CD4-positive, alpha-beta memory T cell (primary cell): ENCODE measurements at places on chromosomes 7 and 10. TPM values are rescaled to one million over a fixed set of nuclear protein-coding genes. Genes with fewer than 3 reads are reported as not detected.

- peaks cover 9% of the 10 kb centered on the region for H3K36me3 ChIP-seq
- DNase-seq: no peak
- no peak overlapping the region for H3K4me3 ChIP-seq
- no peaks in the 10 kb centered on the region for H3K27me3 ChIP-seq
Observed at GRCh38 chr10:60182691-60183090, 207.0 kb downstream of the ANK3 start.

ARL5B gene
- total RNA-seq: 13.1 TPM

DNA sequence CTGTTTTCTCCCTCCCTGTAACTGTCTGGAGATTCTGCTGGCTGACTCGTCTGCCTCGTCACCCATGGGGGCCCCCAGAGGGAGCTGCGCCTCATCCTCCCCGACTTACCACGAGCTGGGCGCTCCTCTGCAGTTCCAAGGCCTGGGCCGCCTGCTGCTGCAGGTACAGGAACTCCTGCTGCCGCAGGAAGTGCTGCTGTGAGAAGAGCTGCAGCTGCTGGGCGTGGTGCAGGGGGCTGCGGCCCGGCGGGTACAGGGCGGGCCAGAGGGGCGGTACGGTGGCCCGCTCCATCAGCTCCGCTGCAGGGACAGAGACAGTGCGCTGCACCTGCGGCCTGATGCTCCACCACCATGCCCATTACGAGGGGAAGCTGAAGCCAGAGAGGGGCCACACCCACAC lies 47.7 kb downstream of the TNRC18 start:
- peaks cover 12% of the 10 kb centered on the region for H3K4me1 ChIP-seq
- H3K4me3 ChIP-seq: no peak overlapping the region

DNA sequence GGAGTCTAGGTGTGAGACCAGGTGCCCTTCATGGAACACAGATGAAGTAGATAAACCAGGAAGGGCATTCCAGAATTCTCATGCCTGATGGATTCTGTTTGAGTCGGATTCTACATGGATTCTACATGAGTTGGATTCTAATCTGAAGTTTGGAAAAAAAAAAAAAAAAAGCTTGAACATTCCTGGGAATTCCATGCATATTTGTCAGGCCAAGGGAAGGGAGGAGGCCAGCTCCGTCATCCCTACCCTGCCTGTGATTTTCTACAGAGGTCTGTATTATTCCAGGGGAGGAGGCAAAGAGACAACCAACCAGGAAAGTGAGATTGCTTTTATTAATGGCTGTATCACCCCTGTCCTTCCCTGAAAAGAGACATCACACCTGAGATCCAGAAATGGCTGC lies 27.8 kb upstream of the EBLN1 start:
- no peak overlapping the region for H3K27ac ChIP-seq
- no peaks in the 10 kb centered on the region for H3K36me3 ChIP-seq
- DNase-seq: no peak
- no peak overlapping the region for H3K4me3 ChIP-seq
- H3K27me3 ChIP-seq: no peaks in the 10 kb centered on the region

GRCh38 chr10:23439452-23439960 lies 631 bp downstream of the OTUD1 start:
- H3K4me3 ChIP-seq: no peak overlapping the region
- H3K36me3 ChIP-seq: no peaks in the 10 kb centered on the region
- H3K4me1 ChIP-seq: peaks cover 49% of the 10 kb centered on the region
- DNase-seq: no peak
- no peaks in the 10 kb centered on the region for H3K27me3 ChIP-seq

FRMPD2 gene
- not detected for total RNA-seq

- H3K4me1 ChIP-seq: peaks cover 62% of the 10 kb centered on the region
- H3K4me3 ChIP-seq: no peak overlapping the region
- no peak overlapping the region for H3K27ac ChIP-seq
- H3K27me3 ChIP-seq: no peaks in the 10 kb centered on the region
Observed at GRCh38 chr10:4073912-4074311, 288.9 kb upstream of the KLF6 start.

GRCh38 chr7:130154501-130155317 lies 50.5 kb downstream of the TMEM209 start:
- no peaks in the 10 kb centered on the region for H3K36me3 ChIP-seq
- no peaks in the 10 kb centered on the region for H3K27me3 ChIP-seq
- peaks cover 6% of the 10 kb centered on the region for H3K4me1 ChIP-seq
- no peak for DNase-seq
- no peak overlapping the region for H3K4me3 ChIP-seq

CHST15 gene
- total RNA-seq: 1.2 TPM

- H3K4me1 ChIP-seq: peaks cover 10% of the 10 kb centered on the region
- H3K4me3 ChIP-seq: no peak overlapping the region
- no peaks in the 10 kb centered on the region for H3K27me3 ChIP-seq
- H3K27ac ChIP-seq: no peak overlapping the region
- H3K36me3 ChIP-seq: no peaks in the 10 kb centered on the region
Observed at GRCh38 chr7:44849885-44850544, 2.1 kb upstream of the H2AZ2 start.

OR2A7 gene
- total RNA-seq: 4.0 TPM

DNA sequence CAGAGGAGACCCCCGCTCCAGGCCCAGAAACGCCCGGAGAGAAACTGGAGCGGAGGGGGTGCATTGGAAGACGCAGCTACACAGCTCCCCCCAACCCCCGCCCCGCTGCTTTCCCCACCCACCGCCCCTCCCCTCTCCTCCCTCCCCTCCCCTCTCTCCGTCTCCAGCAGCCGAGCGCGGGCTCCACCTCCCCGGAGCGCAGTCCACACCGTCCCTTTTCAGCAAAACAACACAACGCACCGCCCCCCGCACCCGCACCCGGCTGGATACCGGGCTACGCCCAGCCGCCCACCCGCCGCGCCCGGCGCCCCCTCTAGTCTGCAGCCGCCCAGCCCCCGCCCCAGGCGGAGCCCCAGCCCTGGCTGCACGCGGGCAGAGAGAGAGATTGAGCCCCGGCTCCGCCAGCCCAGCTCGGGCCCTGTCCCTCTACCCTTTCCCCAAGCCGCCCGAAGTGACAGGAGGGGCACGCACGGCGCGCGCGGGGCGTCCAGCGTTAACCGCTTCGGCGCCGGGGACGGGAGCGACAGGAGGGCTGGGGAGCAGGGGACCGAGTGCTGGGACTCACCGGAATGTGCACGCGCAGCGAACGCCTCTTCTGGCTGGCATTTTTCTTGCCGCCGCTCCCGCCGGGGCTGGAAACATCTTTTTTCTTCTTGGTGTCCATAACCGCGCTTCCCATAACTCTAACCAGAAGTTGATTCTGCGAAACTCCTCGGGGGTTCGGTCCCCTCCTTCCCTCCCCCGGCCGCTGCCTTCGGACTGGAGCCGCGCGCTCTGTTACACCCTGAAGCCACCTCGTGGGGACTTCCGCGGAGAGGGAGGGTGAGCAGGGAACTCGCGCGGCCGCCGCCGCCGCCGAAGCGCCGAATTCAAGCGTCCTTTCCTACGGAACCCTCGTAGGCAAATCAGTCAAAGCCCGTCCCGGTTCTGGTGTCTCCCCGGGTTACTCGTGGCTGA lies 695 bp downstream of the PRKAG2 start:
- no peaks in the 10 kb centered on the region for H3K36me3 ChIP-seq
- peak overlapping the region; percentile 72 for H3K27ac ChIP-seq
- peaks cover 20% of the 10 kb centered on the region for H3K4me1 ChIP-seq
- peak overlapping the region; percentile 89 for H3K4me3 ChIP-seq

GRCh38 chr7:66682350-66683093 lies 53.8 kb downstream of the KCTD7 start:
- H3K4me1 ChIP-seq: peaks cover 18% of the 10 kb centered on the region
- H3K27me3 ChIP-seq: no peaks in the 10 kb centered on the region
- no peaks in the 10 kb centered on the region for H3K36me3 ChIP-seq
- peak overlapping the region; percentile 84 for H3K4me3 ChIP-seq
